ENCODE measurements at places on chromosomes 7 and 10. TPM values are rescaled to one million over a fixed set of nuclear protein-coding genes. Genes with fewer than 3 reads are reported as not detected.

HHEX gene
- total RNA-seq = 21.6 TPM

- no peak for DNase-seq
Observed at GRCh38 chr10:27820637-27821036, 75.0 kb upstream of the MKX start.

PLEKHA8 gene
- 7.1 TPM for total RNA-seq

- no peak for DNase-seq
Observed at GRCh38 chr7:69349291-69349690, 249.0 kb upstream of the AUTS2 start.

DNA sequence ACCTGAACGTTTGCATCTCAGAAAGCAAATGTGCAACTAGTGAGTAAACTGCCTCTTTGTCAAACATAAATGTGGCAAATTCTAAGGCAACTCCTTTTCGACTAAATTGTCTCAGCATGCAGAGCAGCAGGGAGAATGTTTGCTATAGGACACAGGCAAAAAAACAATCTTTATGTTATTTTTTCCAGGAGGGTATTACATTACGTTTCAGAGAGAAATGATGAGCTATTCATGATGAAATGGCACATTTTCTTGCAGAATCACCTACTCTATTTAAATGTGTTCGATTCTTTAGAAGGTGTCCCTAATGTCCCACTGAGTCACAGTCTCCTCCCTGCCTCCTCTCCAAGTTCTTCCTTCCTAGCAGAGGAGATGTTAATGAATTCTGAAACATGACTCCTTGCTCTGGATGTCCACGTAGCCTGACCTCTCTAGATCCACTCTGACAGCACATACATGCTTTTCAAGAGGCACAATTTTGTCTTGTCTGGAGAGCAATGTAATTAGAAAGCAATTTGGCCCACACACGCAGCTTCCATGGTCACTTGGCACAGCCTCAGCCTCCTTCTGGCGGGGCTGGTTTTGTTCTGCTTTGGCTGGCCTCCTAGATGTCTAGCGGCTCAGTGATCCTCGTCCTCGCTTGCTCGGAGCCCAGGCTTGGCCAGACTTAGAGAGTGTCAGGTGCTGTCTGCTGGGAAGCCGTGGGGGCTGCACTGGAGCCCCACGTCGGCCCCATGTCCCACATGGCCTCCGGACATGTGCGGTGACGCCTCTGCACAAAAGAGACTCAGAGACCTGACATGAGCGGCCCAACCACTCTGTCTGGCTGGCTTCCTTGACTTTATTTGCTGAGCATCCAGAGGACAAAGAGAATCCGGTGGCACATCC lies 125.7 kb upstream of the ZNF438 start:
- DNase-seq = no peak

TUBAL3 gene
- not detected for total RNA-seq
